Activated CD8-positive, alpha-beta memory T cell treated with anti-CD3 and anti-CD28 coated beads for 4 hours (primary cell): ENCODE measurements at places on chromosomes 12 and 14.

GRCh38 chr14:91307046-91307445, 62.5 kb upstream of the GPR68 start:
- no peak for DNase-seq

GRCh38 chr14:61698206-61698980, 3.1 kb downstream of the HIF1A start:
- DNase-seq = no peak

GRCh38 chr12:122847921-122848421, 12.7 kb downstream of the HIP1R start:
- no peak for DNase-seq

- no peak for DNase-seq
Observed at GRCh38 chr12:132061641-132062430, 82.3 kb downstream of the DDX51 start.

- DNase-seq = no peak
Observed at GRCh38 chr14:60926002-60926401, 54.9 kb downstream of the TRMT5 start.

GRCh38 chr14:102883554-102883953, 38.9 kb upstream of the AMN start:
- DNase-seq = no peak

DNA sequence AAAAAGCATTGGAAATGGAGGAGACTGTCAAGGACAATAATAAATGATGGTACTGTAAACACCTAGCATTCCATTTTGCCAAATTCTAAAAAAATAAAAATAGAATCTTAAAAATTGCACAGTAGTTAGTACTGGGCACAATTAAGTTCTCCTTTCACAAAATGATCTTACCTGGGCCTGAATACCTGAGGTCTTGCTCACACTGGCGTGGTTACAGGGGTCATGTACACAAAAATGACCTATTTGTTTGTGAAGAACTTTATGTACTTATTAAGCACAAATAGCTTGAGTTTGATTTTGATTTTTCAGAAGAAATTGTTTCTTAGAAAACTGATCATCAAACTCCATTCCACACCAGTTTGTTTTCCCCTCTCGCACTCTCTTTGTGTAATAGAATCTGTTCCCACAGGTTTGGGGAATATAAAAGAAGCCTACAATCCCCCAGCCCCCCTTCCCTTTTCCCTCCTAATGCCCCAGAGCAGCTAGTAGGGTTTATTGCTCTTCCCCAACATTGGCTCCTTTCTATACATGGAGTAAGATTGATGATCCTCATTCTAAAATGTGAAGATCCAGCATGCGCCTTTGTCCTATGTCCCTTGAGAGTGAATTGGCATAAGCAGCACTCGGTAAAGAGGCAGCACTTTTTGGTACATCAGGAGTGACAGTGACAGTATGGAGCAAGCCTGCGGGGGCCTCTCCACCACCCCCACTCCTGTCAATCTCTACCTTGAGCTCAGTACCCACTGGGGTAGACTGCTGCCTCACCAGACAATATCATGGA, 204.3 kb downstream of the ASCL1 start:
- no peak for DNase-seq

DNA sequence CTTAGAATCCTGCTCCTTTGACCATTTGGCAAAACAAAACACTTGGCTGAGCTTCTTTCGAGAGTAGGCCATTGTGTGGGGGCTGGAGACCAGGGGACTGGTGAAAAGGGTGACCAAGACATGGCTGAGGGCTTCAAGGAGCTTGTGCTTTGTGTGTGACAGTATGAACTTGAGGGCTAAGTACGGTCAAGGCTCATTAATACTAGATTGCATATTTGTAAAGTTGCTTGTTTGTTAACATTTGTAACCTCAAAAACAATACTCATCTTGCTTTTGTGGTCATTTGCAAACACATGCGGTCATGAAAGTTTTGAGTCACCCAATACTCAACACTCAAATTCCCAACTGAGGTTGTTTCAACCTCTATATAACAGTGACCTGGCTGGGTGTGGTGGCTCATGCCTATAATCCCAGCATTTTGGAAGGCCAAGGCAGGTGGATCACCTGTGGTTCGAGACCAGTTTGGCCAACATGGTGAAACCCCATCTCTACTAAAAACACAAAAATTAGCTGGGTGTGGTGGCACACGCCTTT, 42.5 kb downstream of the ZFYVE26 start:
- DNase-seq = no peak

GRCh38 chr12:52582971-52583456, 9.4 kb upstream of the KRT74 start:
- DNase-seq = peak; percentile 48

- DNase-seq = no peak
Observed at GRCh38 chr14:69711881-69712560, 54.9 kb upstream of the SRSF5 start.

DNA sequence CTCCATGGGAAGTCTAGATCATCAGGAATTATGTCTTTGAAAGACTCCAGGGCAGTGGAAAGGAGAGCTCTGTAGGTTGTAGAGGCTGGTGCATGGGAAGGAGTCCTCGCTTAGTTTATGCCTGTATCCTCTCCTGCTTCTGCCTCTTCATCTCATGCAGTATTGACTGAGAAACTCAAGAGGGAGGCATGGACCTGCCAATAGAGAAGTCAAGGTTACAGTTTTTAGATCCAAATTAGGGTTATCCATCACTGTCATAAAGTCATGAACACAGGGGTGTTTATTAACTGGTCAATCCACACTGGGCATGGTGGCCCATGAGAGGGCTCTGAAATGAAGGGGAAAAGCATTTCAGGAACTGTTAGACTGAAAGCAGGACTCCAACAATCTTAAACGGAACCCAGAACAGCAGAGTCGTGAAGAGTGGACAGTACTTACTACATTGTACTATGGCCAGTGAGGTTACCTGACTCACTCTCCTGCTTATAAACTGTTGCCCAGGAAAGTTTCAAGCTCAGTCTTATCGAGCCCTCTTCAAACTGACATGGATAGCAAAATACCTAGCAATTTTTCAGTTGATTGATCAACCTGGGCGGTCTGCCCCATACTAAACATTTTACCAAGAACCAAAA, 30.1 kb upstream of the DHRS7 start:
- DNase-seq = no peak

GRCh38 chr12:6420364-6420763, 24.4 kb upstream of the CD27 start:
- DNase-seq = no peak

DNA sequence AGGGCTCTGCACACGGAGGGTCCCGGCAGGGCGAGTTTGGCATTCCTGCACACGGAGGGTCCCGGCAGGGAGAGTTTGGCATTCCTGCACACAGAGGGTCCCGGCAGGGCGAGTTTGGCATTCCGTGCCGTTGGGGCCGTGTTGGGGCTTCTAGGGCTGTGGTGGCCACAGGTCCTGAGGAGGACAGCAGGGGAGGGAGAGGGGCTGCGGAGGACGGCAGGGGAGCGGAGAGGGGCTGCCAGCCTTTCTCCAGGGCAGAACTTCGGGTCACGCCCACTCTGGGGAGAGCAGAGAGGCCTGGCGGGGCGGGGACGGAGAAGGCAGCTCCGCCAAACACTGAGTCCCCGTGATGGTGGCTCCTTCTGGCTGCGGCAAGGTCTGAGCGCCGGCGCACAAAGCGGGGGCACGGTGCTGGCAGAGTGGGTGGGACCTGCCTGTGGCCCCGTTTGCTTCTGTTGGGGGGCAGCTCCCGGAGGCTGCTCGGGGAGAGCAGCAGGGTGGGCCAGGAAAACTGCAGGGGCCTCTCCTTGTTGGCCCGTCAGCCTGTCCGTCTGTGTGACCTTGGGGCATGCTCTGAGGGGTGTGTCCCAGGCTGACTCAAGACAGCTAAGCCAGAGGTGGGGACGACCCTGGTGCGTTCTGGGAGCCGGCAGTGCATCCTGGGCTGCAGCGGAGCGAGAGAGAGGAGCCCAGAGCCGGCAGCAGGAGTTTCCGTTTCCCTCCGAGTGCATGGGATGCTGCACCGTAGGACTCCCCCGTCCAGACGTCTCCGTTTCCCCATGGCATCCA, 60.2 kb downstream of the LRCOL1 start:
- DNase-seq = no peak

GRCh38 chr12:105384916-105385535, 54.5 kb downstream of the C12orf75 start:
- no peak for DNase-seq

- DNase-seq = no peak
Observed at GRCh38 chr12:72133497-72134055, 138.6 kb upstream of the TRHDE start.

DNA sequence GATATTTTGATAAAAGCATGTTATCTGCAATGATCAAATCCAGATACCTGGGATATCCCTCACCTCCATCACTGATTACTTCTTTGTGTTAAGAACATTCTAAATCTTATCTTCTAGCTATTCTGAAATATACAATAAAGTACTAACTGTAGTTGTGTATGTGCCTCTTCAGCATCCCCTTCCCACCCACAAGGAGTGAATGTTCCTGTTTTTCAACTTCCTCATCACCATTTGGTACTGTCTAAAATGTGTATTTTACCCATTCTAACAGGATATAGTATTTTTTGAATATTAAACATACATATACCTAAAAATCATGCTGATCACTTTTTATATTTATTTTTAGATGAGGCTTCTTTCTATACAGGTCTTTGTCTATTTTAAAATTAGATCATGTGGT, 1252.6 kb downstream of the TMEM121 start:
- DNase-seq = no peak

- DNase-seq = no peak
Observed at GRCh38 chr12:52232674-52233461, at the start of gene KRT7. TSS of gene KRT7 (plus strand) at chr12:52233243. CDS start at chr12:52233297, 54 bp downstream.

DNA sequence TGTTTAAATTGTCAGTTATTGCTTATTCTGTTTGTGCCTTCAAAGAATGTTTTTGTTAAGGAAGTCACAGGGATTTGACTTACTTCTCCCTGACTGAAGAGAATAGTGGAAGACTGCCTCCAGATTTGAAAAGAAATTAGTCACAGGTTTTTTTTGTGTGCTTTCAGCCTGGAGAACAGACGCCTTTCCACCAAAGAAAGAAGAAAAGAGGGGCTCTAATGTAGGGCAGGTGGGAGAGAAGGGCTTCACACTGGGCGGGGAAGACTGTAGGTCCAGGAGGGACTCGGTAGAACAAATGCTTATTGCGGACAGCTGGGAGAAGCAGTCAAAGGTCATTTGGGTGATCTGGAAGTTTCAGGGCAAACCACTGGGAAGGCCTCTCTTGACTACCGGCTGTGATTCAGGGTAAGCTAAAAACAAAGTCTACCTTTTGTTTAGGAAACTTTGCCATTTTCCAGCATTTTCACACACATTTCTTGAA, 76.8 kb downstream of the SAMD4A start:
- DNase-seq = no peak

DNA sequence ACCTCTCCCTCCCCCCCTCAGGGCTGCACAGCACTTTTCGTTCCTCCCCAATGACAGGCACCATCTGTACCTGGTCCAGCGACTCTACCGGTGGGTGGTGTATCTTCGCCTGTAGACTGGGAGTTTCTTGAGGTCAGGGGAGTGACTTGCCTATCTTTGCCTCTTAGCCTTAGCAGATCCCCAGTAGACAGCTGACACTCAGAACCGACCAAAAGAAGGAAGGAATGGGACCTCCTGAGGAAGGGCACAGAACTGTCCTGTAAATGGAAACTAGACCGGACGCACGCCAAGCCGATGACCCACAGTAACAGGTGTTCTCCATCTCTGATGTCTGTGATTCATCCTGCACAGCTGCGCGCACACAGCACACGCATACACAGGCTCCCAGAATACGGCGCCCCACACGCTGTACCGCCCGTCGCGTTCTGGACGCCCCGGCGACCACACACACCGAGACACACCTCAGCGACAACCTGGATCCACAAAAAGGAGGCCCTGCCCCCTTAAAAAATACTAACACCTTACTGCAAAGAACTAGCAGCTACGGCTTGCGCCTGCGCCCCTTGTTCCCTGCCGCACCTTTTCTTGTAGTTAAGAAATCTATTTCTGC, 673 bp upstream of the TTC9 start:
- no peak for DNase-seq

GRCh38 chr12:2052826-2053678, at the start of gene CACNA1C:
TSS of gene CACNA1C (plus strand) at chr12:2052987. CDS start at chr12:2053563, 576 bp downstream.
- DNase-seq = no peak

DNA sequence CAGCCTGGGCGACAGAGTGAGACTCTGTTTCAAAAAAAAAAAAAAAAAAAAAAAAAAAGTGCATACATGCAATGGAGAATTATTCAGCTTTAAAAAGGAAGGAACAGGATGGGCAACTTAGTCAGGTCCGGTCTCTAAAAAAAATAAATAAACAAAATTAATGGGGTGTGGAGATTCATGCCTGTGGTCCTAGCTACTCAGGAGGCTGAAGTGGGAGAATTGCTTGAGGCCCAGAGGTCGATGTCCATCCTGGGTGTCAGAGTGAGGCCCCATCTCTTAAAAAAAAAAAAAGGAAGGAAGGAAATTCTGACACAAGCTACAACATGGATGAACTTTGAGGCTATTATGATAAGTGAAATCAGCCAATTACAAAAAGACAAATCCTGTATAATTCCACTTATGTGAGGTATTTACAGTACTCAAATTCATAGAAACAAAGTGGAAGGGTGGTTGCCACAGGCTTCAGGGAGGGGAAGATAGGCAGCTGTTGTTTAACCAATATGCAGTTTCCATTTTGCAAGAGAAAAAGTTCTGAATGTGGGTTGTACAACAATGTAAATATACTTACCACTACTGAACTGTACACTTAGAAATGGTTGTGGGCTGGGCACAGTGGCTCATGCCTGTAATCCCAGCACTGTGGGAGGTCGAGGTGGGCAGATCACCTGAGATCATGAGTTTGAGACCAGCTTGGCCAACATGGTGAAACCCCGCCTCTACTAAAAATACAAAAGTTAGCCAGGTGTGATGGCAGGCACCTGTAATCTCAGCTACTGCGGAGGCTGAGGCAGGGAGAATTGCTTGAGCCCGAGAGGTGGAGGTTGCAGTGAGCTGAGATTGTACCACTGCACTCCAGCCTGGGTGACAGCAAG, 12.3 kb upstream of the APOF start:
- no peak for DNase-seq

DNA sequence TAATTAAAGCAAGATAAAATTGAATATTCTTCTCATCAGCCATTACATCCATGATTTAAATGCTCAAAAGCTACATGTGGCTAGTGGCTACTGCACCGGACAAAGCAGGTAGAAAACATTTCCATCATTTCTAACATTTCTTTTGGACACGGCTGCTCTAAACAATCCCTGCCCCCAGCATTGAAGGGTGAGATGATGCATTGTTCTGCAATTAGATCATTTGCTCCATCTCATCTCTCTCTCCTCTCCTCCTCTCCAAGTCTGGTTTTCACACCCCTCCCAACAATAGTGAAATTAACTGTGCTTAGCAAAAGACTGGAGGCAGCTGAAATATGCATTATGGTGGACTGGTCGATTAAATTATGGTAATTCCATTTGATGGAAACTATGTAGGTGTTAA, 288.5 kb downstream of the KSR2 start:
- DNase-seq = no peak

DNA sequence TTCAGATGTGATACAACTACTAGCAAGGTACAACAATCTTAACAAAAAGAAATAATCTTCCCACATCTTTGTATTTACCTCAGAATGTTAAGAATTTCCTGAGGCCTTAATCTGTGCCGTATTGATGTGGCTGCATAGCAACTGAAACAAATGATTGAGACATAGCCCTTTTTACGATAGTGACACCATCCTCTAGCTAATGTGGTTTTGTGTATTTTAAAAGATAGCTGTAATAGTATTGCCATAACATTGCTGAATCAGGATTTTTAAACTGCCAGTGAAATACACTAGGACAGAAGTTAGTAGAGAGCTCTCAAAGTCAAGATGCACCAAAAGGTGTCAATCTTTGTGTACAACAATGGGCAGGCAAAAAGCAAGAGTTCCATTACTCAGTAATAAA, 11.9 kb downstream of the NPAS3 start:
- DNase-seq = no peak
